Left cardiac atrium (tissue), 4 donors: ENCODE measurements at places on chromosomes 2 and 18. TPM values are rescaled to one million over a fixed set of nuclear protein-coding genes. Genes with fewer than 3 reads are reported as not detected.

Gene PDE1A
- total RNA-seq = 11.0 TPM

Gene DUSP19
- 10.5 TPM for total RNA-seq

Gene CYP27C1
- total RNA-seq = 0.21 TPM

Gene ANKRD62
- not detected for total RNA-seq

Gene PLEKHH2
- 5.8 TPM for total RNA-seq

Gene SPC25
- total RNA-seq = 0.85 TPM

Gene FAM237A
- not detected for total RNA-seq

Gene BOK
- total RNA-seq = 20.4 TPM

Gene SALL3
- total RNA-seq = 1.0 TPM

GRCh38 chr2:237864444-237864931, 5.1 kb downstream of the RAMP1 start:
- no peak for DNase-seq

GRCh38 chr2:159290289-159290907, 3.9 kb upstream of the WDSUB1 start:
- no peak for DNase-seq

DNA sequence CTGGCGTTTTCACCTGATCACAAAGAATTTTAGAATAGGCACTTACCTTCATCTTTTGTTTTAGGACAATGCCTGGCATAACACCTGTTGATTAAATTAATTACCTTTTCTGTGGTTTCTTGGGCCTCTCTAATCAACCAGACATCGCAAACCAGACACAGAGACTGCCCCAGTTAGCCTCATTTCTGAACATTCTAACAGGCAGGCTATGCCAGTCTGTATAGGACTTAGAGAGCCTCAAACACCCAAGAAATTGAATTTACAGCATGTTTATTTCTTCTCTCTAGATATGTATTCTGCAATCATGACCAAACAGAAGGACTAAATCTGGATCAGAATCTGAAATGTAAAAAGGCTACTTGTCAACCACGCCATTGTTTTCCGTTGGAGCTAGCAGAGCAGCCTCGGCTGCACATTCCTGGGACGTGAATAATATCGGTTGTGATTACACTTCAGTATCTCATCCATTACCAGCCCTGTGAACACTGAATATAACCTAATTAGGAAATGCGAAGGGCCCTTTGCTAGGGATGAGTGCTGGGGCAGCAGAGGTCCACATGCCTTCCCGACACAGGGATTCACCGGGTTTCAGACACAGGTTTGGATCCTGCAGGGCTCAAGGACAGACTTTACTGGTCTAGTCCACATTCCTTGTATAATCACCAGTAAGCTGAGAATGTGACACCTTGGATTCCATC, 17.5 kb upstream of the CDC42EP3 start:
- peak; percentile 25 for DNase-seq

DNA sequence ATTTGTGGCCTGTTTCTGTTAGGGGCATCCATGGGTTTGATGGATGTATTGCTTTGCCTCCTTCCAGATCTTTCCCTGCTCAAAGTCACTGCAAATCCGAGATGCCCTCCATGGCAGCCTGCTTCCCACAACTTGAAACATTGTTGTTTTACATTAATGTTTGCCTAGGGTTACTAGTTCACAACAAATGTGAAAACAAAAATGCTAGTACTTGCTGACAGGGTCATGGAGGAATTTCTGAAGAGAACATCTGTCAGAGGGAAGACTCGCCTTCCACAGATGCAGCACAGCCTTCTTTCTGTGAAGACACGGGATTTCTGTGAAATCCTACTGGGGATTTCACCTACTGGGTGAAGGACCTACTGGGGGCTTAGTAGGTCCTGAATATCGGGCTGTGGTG, 260.0 kb upstream of the FN1 start:
- DNase-seq = no peak

- no peak for DNase-seq
Measured at GRCh38 chr2:65742977-65743376, 310.6 kb upstream of the SPRED2 start.

- DNase-seq = no peak
Measured at GRCh38 chr2:190974629-190975361, 39.2 kb downstream of the STAT1 start.

GRCh38 chr18:63477968-63478367, 1.2 kb downstream of the SERPINB5 start:
- DNase-seq = no peak

DNA sequence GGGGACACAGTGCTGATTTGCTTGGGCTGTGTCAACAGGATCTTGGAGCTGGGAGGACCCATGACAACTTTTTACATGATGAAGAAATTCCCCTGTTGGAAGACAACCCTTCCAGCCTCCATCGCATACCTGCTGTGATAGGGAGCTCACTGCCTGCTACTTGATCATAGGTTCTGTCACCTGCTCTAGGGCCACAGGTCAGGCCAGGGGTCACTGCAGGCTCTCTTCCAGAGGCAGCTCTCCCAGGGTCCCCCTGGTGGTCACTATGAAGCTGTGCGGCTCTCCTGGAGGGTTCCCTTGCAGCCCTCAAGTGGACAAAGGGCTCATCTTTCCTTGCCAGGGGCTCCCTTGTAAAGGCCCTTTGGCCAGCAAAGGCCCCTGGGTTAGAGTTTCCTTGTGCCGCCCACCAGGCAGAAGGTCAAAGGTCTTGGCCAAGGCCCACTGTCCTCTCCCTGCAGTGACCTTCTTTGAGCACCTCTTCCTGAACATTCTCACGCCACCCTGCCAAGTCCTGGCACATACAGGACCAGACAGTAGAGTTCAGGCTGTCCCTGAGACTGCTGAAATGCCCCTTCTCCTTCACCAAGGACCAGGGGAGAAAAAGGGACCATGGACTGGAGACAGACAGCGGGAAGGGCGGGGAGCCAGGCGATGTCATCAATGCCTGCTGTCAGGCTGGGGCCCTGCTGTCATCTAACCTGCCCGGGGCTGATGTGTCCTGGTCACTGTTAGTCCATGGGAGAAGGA, 345.1 kb downstream of the DYSF start:
- DNase-seq = peak; percentile 43

GRCh38 chr2:13638181-13638580, 921.4 kb downstream of the TRIB2 start:
- no peak for DNase-seq

DNA sequence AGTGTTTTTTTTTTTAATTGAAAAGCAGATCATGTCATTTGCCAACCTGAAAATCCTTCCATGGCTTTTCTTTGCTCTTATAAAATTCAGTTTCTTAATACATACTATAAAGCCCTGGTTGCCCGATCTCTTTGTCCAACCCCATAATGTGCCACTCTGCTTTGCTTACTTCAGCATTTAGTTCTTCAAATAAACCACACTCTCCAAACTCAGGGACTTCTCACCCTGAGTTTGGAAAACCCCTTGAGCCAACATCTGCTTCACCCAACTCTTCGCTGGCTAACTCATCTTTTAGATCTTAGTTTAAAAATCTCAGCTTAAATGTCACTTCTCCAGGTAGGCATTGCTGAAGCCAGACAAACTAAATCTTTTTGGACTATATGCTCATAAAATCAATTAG, 1.3 kb upstream of the STAT1 start:
- DNase-seq = no peak

GRCh38 chr2:45771261-45771660, 119.8 kb downstream of the PRKCE start:
- peak; percentile 74 for DNase-seq

- no peak for DNase-seq
Measured at GRCh38 chr2:27323596-27324285, 844 bp upstream of the MPV17 start.

DNA sequence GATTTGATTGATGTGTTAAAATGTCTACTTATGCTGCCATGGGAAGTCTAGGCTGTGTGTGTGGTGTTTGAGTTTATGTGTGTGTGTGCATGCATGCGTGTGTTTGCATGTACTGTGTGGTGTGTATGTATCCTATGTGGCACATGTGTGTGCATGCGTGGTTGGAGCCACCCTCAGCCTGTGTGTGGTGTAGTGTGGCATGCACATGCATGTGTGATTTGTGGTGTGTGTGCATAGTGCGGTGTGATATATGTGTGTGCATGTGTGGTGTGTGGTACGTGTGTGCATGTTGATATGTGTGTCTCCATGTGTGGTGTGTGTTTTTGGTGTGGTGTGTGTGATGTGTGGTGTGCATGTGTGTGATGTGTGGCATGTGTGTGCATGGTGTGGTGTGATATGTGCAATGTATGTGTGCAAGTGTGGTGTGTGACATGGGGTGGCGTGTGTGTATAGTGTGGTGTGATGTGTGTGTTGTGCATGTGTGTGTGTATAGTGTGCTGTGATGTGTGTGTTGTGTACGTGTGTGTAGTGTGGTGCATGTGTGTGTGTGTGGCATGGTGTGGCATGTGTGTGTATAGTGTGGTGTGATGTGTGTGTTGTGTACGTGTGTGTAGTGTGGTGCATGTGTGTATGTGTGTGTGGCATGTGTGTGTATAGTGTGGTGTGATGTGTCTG, 66.6 kb upstream of the HDAC4 start:
- DNase-seq = peak; percentile 7

GRCh38 chr2:29587402-29588190, 333.8 kb downstream of the ALK start:
- no peak for DNase-seq

GRCh38 chr18:78699499-78699898, 280.1 kb upstream of the SALL3 start:
- no peak for DNase-seq

- DNase-seq = no peak
Measured at GRCh38 chr18:74914648-74915047, 294.3 kb downstream of the PTGR3 start.

GRCh38 chr2:189601043-189601442, 20.5 kb upstream of the SLC40A1 start:
- no peak for DNase-seq

- no peak for DNase-seq
Measured at GRCh38 chr18:37122877-37123276, 293.9 kb downstream of the KIAA1328 start.

DNA sequence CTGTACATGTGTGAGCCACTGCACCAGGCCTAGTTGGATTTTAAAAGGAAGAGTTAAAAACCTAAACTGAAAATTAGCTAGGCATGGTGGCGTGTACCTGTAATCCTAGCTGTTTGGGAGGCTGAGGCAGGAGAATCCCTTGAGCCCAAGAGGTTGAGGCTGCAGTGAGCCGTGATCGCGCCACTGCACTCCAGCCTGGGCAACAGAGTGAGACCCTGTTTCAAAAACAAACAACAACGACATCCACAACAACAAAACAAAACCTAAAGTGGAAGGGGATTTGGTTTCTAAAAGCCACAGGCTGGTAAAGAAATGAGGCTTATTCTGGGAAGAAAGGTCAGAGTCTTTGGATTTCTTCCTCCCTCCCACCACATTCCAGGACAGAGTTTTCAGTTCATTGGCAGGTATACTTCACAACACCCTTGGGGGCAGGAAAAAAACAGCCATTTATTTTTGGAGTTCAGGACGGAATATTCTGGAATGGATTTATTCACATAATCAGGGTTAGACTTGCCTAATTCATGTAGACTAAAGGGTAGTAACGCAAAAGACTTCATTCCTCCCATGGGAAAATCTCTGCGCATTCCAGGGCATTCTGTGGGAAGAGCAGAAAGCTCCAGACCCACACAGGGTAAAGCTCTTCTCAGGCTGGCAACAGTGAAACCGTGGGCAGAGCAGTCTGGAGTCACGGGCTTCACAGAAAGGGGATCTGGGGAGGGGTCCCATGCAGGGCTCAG, 34.9 kb downstream of the TEX44 start:
- no peak for DNase-seq

GRCh38 chr2:46045888-46046287, 251.3 kb upstream of the EPAS1 start:
- no peak for DNase-seq

DNA sequence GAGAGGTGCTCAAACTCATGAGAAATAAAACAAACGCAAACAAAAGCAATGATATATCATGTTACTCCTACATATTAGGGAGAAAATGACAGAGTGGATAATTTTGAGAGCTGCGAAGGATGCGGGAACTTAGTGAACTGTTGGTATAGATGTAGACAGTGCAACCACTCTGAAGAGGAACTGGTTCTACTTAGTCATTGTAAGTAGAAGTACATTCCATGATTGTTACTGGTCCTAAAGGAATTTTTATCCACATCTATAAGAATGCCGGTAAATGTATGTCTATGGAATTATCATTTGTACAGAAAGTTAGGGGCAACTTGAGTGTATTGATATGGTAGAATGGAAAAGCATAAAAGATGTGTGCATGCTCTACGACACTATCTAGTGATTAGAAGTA, 1238.4 kb downstream of the LRP1B start:
- no peak for DNase-seq

DNA sequence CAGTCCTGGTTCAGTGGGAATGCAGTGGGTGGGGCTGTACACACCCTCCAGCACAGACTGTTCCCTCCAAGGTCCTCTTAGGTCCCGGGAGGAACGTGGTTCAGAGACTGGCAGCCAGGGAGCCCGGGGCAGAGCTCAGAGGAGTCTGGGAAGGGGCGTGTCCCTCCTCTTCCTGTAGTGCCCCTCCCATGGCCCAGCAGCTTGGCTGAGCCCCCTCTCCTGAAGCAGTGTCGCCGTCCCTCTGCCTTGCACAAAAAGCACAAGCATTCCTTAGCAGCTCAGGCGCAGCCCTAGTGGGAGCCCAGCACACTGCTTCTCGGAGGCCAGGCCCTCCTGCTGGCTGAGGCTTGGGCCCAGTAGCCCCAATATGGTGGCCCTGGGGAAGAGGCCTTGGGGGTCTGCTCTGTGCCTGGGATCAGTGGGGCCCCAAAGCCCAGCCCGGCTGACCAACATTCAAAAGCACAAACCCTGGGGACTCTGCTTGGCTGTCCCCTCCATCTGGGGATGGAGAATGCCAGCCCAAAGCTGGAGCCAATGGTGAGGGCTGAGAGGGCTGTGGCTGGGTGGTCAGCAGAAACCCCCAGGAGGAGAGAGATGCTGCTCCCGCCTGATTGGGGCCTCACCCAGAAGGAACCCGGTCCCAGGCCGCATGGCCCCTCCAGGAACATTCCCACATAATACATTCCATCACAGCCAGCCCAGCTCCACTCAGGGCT, 17.5 kb upstream of the FAHD2A start:
- DNase-seq = no peak
